ENCODE measurements at places on chromosomes 6 and 20. TPM values are rescaled to one million over a fixed set of nuclear protein-coding genes. Genes with fewer than 3 reads are reported as not detected.
A peak's percentile ranks its signal among the peaks of the same experiment; 100 is the strongest.

Gene POPDC3
- 36.4 TPM for total RNA-seq

DNA sequence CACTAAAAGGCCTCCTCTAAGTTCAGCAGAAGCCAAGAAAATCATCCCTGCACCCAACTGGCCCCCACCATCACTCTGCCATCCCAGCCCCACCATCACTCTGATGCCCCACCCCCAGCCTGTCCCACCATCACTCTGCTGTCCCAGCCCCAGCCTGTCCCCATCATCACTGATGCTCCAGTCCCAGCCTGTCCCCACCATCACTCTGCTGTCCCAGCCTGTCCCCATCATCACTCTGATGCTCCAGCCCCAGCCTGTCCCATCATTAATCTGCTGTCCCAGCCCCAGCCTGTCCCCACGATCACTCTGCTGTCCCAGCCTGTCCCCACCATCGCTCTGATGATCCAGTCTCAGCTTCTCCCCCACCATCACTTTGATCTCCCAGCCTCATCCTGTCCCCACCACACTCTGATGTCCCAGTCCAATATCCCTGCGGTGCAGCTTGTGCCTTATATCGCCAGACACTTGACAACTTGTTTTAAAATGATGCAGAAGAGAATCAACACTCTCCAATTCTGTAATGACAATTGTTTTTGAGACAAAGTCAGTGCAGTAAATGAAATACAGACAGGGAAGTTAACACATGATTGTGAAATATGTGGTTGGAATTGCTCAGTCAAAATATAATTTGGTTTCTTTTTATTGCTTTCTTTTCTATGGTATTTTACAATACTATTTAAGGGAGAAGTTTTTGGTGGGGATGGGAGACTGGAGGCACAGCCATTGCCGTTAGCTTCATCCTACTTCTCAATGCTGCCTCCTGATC is 100.8 kb downstream of the TNFAIP3 start:
- no peak for DNase-seq

- DNase-seq, result no peak
Observed at GRCh38 chr6:27407153-27407814, 18.7 kb downstream of the ZNF391 start.

Gene CD24
- 1.3 TPM for total RNA-seq

Gene EYA2
- total RNA-seq, result not detected

Gene KCNS1
- total RNA-seq, result not detected

Gene HLA-DQB2
- not detected for total RNA-seq

Gene TEAD3
- 19.4 TPM for total RNA-seq

- DNase-seq, result no peak
Observed at GRCh38 chr20:52054123-52054522, 137.5 kb downstream of the ZFP64 start.

DNA sequence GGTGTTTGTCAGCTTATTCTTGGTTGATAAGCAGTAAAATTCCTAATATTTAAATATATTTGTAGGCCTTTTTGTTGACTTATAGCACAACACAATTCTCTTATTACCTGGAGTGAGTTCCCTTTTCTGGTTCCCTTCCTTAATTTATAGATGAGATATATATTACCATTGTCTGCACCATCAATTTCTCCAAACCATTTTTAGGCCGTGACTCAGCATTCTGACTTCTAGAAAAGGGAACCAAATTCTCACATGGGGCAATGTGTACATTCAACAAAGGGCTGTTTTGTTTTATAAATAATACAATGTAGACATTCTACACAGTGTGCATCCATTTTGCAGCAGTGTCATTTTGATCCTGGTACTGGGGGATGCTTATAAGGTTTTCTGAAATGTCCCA is 52.8 kb downstream of the NCOA7 start:
- no peak for DNase-seq

Gene MICB
- total RNA-seq, result 15.0 TPM

Gene NCR2
- not detected for total RNA-seq

GRCh38 chr6:20463396-20463795 is 61.7 kb downstream of the E2F3 start:
- no peak for DNase-seq

- DNase-seq, result no peak
Observed at GRCh38 chr20:46150943-46151342, 32.8 kb downstream of the CD40 start.

GRCh38 chr6:112986321-112986720 is 639.2 kb downstream of the RFPL4B start:
- no peak for DNase-seq

- no peak for DNase-seq
Observed at GRCh38 chr20:33145521-33145920, 22.4 kb upstream of the BPIFA2 start.

GRCh38 chr20:3277686-3278465 is 38.9 kb upstream of the SLC4A11 start:
- no peak for DNase-seq

GRCh38 chr6:146937316-146937715 is 266.9 kb upstream of the STXBP5 start:
- no peak for DNase-seq

Gene PPT2
- 38.5 TPM for total RNA-seq

DNA sequence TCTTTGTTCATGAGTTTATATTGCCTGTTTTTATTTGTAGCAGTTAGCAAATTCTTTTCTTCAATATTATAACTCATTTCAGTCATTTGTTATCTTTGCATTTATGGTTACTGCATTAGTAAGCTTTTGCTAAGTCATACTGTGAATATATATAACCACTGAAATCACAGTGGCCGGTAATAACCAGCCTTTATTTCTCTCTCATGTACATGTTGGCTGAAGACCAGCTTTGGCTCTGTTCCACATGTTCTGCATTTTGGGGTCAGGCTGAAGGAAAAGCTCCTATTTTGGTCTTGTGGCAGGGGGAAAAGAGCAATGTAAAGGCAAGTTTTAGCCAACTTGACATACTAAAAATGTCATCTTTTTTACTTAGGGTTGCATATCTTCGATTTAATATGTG is 276.3 kb downstream of the BCKDHB start:
- DNase-seq, result peak; percentile 8

DNA sequence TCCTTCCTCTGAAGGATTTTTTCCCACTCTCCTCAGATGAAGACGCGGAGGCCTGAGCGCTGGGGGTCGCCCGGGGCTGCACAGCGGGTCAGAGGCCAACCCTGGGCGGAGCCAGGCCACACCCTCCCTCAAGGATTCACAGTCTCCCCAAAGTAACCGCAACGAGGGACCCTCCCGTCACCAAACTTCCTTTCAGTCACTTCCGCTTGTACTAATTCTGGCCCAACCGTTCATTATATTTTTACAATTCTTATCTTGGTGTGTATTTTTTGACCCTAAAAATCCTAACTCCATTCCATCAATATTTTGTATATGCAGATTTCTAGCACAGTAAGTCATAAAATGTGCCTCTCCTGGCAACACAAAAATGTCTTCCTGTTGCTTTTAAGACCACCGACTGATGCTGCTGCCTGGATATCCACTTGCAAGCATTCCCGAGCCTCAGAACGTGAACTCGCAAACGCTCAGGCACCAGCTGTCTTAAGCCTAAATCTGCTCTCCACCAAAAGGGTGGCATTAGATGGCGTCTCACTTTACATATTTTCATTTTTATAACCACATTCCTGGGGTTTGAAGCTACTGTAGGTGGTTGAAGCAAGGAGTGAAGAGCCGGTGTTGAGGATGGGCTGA is 128.0 kb downstream of the DLL1 start:
- DNase-seq, result no peak

- no peak for DNase-seq
Observed at GRCh38 chr6:141700819-141701218, 431.9 kb upstream of the GJE1 start.

DNA sequence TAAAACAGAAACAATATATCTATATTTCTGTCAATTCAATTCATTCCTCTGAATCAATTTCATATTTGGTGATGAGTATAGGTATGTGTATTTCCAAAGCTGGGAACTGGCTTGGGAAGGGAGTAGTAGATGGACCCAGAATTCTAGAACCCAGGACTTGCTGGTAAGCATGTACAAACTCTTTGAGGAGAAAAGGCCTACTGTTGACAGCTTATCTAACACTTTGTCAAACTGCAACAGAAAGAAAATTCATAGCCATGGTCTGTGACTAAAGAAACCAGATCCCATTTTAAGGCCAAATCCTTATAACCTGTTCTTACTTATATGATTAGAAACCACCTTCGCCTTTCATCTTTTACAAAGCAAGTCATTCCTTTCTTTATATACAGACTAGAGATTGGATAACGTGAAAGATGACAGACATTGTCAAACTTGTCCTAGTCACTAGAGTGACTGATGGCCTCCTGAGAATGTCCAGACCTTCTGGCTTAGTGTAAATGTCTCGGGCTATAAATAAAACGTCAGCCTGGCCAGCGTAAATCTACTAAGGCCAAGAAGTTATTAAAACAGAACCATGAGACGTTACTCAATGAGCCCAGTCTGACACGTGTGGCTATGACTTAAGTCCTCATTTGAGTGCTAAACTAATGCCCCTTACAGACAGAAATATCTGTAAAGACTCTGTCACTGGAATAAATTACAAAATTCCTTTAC is 152.3 kb downstream of the ALDH8A1 start:
- no peak for DNase-seq

DNA sequence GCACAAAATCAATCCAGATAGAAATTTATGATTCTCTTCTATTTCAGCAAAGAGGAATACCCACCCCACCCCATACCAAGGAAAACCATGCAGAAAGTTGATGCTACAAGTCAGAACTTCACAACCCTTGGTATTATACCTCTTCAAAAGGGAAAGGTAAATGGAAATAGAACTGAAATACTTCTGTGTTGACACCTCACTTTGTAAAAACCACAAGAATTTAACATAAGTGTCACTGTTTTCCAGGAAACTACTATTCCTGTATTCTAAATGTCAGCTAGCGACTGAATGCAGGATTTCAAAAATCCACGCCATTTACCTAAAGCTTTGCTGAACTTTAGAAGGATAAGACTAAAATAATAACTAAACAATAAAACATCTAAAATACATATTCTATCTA is 3.6 kb downstream of the CPNE1 start:
- no peak for DNase-seq

Gene ZBTB12
- total RNA-seq, result 20.0 TPM

DNA sequence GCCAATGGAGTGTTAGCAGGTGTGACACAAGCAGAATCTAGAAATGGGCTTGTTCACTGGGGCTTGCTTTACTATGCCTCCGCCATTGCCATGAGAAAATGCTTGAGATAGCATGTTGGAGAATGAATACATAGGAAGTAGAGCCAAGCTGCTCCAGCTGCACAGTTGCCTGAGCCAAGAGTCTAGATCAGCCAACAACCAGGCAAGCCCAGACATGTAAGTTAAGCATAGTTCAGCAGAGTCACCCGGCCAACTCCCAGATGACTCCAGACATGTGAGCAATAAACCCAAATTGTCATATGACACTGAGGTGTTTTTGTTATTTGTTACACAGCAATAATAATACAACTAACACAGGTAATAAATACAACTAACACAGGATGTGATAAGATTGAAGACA is 167.9 kb downstream of the HAO1 start:
- DNase-seq, result no peak

DNA sequence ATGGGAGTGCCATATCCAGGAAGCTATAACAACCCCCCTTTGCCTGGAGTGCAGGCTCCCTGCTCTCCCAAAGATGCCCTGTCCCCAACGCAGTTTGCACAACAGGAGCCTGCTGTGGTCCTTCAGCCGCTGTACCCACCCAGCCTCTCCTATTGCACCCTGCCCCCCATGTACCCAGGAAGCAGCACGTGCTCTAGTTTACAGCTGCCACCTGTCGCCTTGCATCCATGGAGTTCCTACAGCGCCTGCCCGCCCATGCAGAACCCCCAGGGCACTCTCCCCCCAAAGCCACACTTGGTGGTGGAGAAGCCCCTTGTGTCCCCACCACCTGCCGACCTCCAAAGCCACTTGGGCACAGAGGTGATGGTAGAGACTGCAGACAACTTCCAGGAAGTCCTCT is 56.7 kb upstream of the TMEM181 start:
- DNase-seq, result no peak
